ENCODE measurements at places on chromosomes 12 and 14.
A peak's percentile ranks its signal among the peaks of the same experiment; 100 is the strongest.

- DNase-seq: no peak
Observed at GRCh38 chr14:63770187-63770807, 42.4 kb upstream of the SGPP1 start.

DNA sequence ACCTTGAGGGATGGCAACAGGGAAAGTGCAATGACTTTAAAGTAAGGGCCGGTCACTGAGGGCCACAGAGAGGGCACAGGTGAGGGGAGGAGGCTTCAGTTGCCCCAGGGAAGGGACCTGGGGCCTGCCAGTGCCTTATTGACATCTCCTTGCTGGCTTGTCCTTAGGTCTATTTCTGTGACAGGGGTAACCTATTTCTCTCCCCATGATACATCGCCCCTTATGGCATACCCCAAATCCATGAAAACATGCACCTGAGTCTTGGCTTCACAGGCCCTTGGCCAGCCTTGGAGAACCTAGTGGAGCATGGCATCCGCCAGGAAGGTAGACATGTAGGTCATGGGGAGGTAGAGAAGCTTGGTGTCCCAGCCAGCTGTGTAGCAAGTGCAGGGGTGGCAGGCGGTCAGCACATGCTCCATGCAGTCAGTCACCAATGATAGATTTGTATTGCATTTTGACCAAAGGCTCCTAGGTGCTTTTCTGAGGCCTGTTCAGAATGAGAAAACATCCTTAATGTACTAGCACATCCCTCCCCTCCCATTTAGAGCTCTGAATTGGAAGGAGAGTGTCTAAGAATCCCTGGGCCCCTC lies 23.6 kb upstream of the RDH16 start:
- DNase-seq: no peak

DNA sequence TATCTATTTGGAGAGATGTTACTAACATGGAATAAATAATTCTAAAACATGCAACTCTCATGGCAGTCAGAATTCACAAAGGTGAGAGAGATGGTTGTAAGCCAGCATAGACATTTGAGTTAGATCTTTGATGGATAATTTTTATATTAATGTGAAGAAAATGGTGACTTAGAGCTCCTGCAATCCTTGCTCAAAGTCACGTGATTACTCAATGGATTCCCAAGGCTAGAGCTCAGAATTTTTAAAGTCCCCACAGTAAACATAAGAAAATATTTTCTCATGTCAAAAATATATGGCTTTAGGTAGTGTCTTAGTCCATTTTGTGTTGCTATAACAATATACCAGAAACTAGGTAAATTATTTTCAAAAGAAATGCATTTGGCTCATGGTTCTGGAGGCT lies 281.5 kb upstream of the PRKD1 start:
- DNase-seq: no peak

GRCh38 chr14:38662781-38663180 lies 406.9 kb upstream of the CLEC14A start:
- DNase-seq: no peak

DNA sequence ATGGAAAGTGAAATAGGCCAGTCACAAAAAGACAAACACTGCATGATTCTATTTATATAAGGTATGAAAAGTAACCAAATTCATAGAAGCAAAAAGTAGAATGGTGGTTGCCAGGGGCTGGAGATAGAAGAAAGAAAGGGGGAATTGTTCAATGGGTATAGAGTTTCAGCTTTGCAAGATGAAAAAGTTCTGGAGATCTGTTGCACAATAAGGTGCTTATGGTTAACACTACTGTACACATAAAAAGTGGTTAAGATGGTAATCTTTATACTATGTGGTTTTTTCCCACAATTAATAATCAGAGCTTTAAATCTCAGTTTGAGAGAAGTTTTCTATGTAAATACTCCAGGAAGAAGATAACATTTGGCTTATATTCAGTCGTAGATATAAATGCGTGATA lies 73.4 kb downstream of the SLC38A4 start:
- peak; percentile 14 for DNase-seq

DNA sequence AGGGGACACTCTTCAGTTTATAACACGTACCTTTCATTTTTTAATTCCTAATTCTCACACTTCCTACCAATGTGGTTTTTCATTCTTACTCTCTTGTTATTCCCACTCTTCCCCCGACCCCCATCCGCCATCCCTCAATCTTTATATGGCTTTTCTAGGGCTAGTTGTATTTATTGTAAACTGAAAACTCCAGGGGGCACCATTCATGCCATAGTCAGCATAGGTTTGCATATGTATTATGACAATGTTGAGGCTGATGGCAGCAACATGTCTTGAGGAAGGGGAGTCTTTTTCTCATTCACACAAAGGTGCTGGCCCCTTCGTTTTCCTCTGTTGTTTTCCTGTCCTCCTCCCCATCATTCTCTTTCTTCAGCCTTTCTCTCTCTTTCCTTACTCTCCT lies 27.7 kb upstream of the LTA4H start:
- no peak for DNase-seq

DNA sequence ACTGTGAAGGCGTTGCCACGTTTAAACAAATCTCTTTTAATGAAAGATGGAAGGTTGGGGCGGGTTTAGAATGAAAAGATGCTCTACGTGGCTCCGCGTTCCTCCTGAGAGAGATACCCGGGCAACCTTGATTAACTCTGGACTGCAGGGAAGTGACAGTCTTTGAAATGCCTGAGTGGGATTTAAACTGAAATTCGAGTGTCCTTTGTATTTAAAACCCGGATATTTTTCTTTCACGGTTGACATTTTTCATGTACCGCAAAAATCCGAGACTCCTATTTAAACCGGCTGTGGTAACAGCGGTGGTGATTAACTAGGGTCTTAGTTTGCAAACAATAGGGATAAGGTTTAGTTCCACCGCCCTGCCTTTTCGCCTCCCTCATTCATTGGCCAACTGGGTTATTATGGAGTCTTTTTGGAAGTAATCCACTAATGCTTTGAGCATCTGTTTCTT lies 707 bp downstream of the G2E3 start:
- no peak for DNase-seq

DNA sequence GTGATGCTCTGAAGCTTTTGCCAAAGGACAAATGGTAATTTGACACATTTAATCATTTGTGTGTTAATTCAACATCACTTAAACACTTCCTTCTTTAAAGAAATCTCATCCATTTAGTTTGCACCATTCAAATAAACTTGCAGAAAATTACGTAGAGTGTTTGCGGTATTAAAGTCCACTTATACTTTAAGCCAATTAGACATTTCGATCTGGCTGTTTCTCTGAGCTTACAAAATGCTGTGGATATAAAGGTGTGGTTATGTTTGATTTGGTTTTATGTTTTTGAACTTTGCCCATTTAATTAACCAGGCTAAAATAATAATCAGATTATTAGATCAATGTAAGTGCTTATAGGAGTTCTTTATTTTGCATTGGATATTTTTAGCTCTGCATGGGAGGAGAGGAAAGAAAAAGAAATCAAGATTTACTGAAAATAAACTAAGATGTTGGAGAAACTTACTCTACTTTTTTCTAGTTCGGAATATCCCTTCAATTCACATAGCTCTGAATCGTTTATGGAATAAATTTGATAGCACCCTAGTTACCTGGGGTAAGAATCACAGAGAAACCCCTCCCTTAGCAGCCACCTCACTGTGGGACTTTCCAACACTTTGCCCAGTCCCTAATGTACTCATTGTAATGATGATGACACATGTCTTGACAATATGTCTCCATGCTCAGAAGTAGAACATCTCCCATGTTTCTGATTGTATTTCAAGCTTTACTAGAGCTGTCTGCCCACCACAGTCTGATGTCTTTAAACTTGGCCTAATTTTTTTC lies 268.0 kb downstream of the BTG1 start:
- DNase-seq: no peak

GRCh38 chr12:1566449-1567135 lies 27.8 kb downstream of the FBXL14 start:
- DNase-seq: no peak

DNA sequence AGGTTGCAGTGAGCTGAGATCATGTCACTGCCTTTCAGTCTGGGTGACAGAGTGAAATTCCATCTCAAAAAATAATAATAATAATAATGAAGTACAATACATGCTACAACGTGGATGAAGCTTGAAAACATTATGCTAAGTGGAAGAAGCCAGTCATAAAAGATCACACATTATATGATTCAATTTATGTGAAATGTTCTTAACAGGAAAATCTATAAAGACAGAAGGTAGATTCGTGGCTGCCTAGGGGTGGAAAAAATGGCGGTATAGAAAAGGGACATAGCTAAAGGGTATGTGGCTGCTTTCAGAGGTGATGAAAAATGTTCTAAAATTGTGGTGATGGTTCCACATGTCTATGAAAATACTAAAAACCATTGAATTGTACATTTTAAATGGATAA lies 41.0 kb upstream of the AMIGO2 start:
- no peak for DNase-seq

GRCh38 chr14:91861091-91861490 lies 6.2 kb downstream of the TC2N start:
- DNase-seq: no peak

DNA sequence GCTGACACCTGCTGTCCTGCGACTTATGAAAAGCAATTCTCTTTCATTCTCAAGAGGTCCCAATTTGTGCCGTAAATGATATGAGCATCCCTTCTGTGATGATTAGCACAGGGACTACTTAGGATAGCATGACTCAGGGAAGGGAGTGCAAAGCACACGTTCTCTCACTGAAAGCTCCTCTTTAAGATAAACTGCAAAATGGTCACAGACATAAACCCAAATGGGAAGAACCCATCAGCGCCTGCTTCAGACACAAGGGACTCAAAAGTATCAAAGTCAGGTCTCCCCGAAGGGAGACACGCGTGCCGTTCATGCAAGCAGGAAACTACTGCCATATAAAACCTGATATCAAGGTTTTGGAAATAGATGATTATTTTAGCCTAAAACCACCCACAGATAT lies 33.9 kb upstream of the PIWIL1 start:
- no peak for DNase-seq

GRCh38 chr12:126950266-126950665 lies 1316.7 kb upstream of the TMEM132C start:
- DNase-seq: no peak

DNA sequence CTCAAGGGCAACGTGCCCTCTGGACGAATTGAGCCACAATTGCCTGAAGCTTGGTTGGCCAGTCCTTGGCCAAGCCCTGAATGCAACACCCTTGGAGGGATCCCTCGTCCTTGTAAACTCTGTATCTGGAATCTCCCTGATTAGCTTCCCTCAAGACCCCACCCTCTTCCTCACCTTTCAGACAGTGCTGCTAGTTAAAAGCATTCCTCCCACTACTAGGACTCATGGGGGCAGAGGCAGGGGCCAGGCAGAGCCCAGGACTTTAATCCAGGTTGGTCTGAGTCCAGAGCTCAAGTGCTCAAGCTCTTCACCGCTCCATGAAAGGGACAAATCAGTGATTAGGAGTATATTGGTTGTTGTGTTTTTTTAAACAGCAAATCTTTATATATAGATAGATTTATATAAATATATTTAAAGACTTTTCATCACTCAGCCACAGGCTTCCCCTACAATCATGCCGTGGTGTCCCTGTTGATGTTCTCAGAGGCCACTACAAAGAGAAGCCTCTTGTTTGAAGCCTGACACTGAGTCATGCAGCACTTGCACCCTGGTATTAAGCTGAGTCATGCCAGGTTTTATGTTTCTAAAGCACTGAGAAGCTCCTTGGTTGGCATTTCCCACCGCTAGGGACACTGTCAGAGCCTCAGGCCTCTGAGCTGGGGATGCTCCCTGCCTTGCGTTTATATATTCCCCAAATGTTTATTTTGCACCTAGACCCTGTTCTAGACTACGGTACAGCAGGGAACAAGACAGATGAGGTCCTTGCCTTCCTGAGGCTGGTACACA lies 53.8 kb upstream of the GSC start:
- DNase-seq: peak; percentile 6

GRCh38 chr14:36555998-36556743 lies 26.2 kb downstream of the NKX2-8 start:
- DNase-seq: no peak

DNA sequence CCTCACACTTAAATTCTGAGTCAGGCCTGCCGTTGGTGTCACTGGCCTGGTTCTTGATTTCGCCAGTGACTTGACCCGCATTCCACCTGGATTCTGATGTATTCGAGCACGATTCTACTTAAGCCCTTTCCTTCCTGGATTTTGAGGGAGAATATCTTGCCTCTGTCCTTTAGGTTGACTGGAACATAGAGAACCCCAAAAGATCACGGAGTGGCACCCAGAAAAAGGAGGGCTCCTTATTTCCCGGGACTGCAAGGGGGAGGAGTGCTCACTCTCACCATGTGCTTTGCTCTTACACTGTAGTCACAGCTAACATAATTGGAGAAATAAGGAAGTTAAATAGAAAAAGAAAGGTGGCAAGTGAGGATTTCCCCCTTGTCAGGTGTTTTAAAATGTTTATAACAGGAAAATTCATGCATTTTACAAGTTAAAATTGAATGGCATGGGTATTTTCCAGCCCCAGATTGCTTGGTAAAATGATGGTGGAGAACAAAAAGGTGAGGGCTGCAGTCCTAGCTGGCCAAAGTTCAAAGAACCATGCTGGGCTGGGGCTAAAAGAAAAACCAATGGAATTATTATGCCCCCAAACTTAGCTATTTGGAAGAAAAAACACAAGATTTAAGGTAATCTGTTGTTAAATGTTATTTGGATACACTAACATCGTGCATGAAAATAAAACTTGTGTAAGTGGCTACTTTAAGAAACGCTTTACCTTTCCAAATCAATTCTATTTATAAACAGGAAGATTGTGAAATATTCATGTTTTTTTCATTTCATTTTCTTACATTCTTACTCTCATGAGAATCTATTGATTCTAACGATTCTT lies 8.9 kb downstream of the FOXA1 start:
- no peak for DNase-seq

DNA sequence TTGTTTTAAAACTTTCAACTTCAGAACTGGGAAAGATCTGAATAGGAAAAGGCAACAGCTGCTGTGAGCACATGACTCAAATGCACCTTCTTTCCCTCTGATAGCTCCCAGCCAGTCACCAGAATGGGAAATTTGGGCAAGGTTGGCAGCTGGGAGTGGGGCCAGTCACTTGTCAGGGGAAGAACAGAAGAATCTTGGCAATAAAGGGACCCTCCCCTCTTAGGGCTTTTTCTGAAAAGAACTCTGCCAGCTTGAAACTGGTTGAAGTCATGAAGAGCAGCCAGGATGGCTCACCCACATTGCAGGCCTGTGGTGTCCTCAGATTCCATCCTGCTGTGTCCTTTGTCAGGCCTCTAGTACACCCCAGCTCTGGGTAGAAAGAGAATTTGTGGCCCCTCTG lies 10.3 kb upstream of the RIC8B start:
- no peak for DNase-seq

- no peak for DNase-seq
Observed at GRCh38 chr12:107570721-107571120, 114.9 kb upstream of the PWP1 start.
